ENCODE measurements at places on chromosomes 1 and 21.

GRCh38 chr1:223810586-223810985 is 35.2 kb downstream of the TP53BP2 start:
- DNase-seq, result no peak

DNA sequence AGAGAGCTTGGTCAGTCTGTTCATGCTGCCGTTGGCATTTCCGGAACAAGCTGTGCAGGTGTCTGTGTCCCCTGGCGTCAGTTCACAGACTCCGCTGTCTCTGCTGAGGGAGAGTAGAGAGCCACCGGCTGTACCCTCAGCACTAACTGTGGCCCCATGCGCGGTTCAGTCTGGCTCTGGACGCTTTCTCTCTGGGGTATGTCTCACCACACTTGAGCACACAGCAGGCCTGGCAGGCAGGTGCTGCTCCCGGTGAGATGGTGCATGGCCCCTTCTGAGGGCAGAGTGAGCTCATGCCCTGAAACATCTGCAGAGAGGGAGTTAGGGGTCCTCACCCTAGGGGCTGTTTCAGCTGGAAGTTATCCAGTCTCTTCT is 60.0 kb upstream of the TLR5 start:
- DNase-seq, result no peak

- no peak for DNase-seq
Observed at GRCh38 chr1:93678946-93679480, 2.6 kb downstream of the BCAR3 start.

GRCh38 chr1:234746798-234747196 is 136.8 kb upstream of the IRF2BP2 start:
- DNase-seq, result no peak

DNA sequence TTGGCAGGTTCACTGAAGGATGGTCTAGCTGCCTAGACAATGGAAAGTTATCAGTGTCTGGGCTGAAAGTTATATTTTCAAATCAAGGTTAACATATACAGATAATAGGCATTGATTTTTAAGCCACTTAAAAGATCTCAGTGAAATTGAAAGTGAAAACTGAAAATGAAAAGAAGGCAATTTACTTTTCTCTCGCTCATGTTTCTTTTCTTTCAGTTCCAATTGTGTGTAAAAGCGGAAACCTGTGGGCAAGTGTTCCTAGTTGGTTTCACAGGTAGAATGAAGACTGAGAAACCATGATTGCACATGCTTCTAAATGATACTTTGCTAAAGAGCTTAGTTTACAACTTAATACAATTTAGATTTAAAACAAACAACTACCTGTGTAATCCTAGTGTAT is 383.7 kb downstream of the ZP4 start:
- DNase-seq, result no peak

DNA sequence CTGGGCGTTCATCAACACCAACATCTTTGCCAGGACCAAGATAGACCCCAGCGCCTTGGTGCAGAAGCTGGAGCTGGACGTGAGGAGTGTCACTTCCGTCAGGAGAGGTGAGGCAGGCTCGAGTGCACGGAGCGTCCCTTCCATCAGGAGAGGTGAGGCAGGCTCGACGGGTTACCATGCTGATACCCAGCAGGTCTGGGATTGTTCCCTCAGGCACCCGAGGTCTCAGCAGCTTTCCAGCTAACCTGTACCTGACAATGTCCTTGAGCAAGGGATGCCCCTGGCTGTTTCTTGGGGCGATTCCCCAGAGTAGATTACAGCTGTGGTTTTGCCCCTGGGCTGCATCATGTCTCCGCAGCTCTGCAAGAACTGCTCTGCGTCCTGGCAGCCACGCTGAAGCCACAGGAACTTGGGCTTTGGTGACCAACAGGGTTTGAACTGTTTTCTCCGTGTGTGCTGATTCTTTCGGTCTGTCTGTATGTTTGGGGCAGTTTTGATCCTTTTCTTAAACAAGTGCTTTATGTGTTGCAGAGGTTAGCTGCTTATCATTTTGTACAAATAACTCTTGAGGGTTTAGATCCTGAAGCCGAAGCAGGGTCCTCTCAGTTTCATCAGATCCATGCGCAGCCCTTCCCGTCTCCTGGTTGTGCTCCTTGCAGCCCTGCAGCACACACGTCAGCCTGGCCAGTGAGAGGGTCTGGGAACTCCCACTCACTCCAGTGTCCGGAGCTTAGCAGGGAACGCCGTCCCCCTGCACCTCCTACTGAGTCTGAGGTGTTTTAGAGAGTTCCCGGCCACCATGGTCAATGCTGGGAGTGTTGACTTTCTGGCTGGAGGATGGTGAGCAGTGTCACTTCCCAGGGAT is 4.1 kb downstream of the SLX9 start:
- no peak for DNase-seq

All from esophagus squamous epithelium (tissue), 5 donors.